ENCODE measurements at places on chromosomes 7 and 10.

DNA sequence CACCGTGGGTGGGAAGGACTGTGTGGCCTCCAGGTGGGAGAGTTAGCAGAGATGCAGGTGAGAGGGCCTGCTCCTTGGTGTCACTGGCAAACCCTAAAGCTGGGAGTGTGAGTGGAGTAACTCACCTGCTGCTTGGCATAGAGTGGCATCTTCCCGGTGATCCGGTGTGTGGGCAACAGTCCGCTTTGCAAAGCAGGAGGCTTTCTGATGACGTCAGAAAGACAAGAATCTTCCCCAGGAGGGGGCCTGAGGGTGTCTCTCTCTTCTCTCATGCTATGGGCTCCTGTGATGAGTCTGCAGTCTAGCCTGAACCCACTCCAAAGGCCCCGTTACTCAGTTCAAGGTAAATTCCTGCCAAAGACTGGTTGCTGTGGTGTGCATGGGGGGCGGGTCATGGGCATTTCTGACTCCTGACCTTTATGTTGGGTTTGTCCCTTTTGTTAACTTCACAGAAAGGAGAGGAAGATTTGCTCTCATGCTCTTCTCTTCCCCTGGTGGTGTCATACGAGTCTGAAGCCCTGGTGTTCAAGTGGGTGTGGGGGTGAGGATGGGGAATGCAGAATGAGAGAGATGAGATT lies 187.9 kb downstream of the GATA3 start:
- DNase-seq, result no peak

DNA sequence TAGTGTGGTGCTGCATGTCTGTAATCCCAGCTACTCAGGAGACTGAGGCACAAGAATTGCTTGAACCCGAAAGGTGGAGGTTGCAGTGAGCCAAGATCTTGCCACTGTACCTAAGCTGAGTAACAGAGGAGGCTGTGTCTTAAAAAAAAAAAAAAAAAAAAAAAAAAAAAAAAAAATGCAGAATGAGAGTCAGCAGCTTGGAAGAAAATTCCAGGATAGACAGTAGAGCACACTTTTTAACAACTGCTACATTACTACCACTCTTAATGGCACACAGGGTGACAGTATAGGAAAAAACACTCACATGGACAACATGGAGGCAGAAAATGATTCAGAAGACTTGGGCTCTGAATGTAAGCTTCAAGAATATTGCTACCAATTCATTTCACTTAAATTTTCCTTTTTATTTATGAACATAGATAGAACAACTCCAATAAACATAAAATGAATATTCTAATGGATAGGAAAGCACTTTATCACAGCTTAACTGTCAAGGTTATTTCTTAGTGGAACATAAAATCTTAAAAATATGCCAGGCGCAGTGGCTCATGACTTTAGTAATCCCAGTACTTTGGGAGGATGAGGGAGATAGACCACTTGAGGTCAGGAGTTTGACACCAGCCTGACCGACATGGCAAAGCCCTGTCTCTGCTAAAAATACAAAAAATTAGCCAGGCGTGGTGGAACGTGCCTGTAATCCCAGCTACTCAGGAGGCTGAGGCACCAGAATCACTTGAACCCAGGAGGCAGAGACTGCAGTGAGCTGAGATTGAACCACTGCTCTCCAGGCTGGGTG lies 31.5 kb downstream of the CHCHD3 start:
- DNase-seq, result no peak

DNA sequence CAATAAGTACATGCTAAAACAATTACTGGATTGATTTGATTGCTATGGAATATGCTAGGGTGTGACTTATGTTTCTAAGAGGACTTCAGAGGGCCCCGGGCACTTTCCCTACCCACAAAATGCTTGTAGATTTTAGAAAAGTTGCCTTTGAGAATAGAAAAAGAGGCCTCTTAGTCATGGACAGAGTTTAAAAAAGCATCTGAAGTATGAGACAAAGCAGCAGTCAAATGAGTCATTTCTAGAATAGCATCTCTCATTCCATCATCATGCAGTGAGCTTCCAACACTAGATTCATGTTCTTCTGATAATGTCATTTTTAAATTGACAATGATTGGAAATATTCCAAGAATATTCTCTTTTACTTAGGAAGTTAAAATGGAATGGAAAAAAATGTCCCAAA lies 675.1 kb upstream of the PCDH15 start:
- no peak for DNase-seq

DNA sequence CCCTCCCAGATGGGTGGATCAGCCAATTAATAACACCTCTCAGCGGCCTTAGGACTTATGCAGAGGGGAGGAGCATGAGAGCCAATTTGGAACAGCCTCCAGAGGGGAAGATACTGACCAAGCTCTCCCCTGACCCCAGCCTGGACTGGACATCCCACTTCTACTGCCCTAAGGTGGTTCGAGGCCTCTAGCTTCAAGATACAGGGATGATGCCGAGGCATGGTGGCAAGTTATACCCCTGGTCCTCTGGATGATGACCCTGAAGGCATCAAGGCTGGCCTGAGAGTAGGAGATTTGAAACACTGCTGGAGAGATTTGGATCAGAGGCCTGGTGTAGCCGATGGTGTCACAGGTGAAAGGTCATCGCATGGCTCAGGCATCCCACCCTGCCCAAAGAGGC lies 3.2 kb downstream of the CDH23 start:
- no peak for DNase-seq

- no peak for DNase-seq
Measured at GRCh38 chr7:34058801-34059135, 153.4 kb downstream of the BMPER start.

DNA sequence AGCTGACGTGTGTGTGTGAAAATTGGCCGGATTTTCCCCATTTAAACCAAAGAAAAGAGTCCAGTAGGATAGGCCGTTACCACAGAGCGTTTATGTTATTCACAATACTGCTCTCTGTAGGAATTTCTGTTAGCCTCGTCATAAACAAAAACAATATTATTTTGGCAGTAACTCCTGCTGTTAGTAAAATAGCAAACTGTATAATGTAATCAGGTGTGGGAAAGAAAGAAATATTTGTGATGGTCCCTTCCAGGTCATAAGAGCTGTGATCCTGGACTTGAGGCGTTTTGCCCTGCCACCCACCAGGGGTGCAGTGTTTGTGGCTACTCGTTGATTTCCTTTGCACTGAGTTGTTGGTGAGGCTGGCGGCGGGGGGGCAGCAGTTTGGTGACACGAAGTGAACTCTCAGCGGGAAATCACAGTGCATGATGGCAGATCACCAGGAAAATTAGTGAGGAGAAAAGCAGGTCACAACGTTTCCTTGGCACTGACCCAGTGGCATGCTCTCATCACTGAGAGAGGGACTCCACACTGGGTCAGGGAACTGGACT lies 2.8 kb downstream of the EEPD1 start:
- DNase-seq, result peak; percentile 41

DNA sequence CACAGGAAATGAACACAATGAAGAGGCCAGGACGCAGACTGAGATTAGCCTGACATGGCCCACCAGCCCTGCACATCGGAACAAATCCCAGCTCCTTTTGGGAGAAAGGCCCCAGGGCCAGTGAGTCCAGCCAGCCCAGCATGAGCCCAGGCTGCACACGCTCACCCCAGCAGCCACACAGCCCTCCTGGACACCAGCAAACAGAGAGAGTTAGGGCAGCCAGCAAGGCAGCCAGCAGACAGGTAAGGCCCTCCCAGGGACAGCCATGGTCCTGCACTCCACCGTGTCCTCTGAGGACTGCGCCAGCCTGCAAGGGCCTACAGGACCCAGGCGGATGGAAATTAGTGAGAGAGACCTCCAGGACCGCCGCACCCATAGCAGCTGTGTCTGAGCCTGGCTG lies 8.1 kb upstream of the GRID1 start:
- DNase-seq, result no peak
